ENCODE measurements at places on chromosomes 16 and 17.
A peak's percentile ranks its signal among the peaks of the same experiment; 100 is the strongest.

- no peak for DNase-seq
Observed at GRCh38 chr17:55524440-55525220, 13.4 kb upstream of the SMIM36 start.

DNA sequence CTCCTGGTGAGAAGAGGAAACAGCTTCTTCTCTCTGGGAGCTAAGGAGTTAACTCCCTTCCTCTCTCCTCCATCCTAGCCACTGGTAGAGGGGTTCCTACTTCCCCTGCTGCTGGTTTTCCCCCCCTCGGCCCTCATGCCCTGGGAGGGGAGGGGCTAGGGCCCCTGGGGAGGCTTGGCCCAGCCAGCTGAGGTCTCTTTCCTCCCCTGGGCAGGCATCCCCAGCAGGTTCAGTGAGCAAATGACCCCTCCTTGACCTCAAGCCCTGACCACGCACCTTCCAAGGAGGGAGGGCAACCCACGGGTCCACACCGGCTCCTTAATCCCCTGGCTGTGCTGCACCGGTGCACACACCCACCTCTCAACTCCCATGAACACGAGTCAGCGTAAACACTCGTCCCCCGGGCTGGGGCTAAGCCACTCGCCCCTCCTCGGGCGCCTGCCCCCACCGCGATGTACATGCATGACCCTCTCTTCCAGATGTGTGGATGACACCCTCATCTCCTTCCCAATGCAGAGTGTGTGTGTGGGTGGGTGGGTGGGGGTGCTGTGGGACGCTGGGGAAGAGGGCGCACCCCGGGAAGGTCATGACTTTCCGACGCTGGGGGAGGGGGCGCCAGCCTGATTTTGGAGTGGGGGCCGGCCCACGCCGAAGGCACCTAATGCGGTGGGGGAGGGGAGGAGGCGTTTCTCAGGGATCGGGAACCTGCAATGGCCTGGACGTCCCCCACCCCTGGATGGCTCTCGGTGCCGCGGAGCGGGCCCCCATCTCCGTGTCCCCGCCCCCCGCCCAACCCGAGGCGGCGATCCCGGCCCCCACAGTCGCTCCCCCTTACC, 33.7 kb downstream of the SRCIN1 start:
- DNase-seq = no peak

DNA sequence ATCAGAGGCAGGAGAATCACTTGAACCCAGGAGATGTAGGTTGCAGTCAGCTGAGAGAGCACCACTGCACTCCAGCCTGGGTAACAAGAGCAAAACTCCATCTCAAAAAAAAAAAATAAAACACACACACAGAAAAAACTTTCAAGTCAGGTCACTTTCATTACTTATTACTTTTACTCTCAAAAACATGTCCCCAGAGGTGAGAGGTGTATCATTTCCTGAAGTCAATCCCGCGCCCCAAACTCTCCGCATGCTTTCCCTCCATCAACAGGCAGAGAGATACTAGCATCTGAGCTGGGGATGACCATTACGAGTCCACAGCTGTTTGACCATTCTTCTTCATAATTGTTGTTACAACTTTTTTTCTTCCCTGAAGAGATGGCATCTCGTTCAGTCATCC, 48.7 kb downstream of the YWHAE start:
- no peak for DNase-seq

GRCh38 chr17:36034127-36034526, 16.4 kb upstream of the CCL23 start:
- DNase-seq = no peak

DNA sequence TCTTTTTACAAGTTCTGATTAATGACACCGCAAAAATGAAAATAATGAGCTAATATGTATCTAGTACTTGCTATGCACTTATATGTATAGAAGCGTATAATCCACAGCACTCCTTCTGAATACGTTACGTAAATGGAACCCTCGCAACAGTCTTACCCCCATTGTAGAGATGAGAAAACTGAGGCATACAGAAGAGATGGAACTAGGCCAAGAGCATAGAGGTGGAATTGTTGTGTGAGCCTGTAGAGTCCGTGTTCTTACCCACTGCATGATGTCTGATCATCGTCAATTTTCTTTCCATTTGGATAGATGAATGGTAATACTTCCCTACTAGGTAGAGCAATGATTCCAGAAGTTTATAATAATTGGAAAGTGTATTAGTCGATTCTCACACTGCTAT, 394.1 kb downstream of the WWOX start:
- no peak for DNase-seq

- DNase-seq = peak; percentile 46
Observed at GRCh38 chr17:49110509-49110908, 22.1 kb upstream of the B4GALNT2 start.

DNA sequence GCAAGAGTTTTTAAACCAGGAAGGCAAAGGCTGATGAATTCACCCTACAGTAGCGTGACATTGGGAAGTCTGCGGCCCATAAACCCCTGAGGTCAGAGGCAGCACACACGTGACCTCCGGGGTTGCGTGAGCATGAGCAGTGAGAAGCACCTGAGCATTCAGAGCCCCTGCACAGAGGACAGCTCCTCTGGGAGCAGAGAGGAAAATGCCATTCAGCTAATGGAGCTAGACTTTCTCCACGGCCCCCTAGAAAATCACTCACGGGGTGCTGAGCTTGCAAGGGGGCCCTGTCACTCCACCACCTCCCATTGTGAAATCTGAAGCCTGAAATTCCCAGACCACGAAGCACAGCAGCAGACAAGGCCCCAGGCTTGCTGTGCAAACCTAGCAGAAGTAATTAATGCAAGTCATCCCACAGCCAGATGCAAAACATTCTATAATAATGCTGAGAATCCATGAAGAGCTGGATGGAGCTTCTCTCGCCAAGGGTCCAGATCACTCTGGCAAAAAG, 114.9 kb upstream of the RCVRN start:
- DNase-seq = peak; percentile 50

- peak; percentile 61 for DNase-seq
Observed at GRCh38 chr17:58249270-58250133, 11.1 kb downstream of the LPO start.

GRCh38 chr16:87661561-87661960, 59.3 kb downstream of the JPH3 start:
- peak; percentile 56 for DNase-seq
